ENCODE measurements at places on chromosomes 16 and 17. TPM values are rescaled to one million over a fixed set of nuclear protein-coding genes. Genes with fewer than 3 reads are reported as not detected.

- DNase-seq, result no peak
Measured at GRCh38 chr17:15917438-15918027, 27.4 kb upstream of the ADORA2B start.

DNA sequence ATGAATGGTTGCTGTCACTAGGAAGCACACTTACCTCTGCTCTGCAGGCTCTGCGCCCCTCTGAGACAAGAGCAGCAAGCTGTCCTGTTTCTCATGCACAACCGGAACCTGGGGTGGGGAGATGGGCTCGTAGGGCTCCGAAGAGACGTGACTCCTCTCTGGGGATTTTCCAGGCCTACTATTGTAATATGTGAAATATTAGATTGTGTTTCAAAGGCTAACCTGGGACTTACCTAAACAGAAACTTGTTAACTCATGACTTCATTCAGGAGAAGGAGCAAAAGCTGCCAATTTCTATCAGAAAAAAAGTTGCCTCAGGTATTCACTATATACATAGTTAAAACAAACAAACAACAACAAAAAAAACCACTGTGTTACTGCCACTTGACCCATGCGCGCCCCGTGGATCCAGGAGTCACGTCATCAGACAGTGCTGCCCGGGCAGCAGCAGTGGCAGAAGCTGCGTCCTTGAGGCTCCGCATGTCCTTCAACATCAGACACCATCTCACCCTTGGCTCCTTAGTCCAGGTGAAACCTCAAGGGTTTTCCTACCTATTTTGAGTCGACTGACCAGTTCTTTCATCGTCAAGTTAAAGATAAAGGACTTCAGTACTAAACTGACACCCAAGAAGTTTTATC is 49.3 kb downstream of the TTC19 start:
- no peak for DNase-seq

GRCh38 chr17:42517516-42517915 is 18.5 kb upstream of the NAGLU start:
- DNase-seq, result peak; percentile 92

DNA sequence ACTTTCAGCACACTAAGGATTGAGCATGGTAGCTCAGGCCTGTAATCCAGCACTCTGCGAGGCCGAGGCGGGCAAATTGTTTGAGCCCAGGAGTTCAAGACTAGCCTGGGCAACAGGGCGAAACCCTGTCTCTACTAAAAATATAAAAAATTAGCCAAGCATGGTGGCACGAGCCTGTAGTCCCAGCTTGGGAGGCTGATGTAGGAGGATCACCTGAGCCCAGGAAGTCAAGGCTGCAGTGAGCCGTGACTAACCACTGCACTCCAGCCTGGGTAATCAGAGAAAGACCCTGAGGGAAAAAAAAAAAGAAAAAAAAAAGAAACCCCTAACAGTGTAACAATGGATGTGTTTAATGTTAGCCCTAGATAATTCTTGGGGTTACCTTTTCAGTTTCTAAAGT is 24.0 kb downstream of the PARN start:
- no peak for DNase-seq

DNA sequence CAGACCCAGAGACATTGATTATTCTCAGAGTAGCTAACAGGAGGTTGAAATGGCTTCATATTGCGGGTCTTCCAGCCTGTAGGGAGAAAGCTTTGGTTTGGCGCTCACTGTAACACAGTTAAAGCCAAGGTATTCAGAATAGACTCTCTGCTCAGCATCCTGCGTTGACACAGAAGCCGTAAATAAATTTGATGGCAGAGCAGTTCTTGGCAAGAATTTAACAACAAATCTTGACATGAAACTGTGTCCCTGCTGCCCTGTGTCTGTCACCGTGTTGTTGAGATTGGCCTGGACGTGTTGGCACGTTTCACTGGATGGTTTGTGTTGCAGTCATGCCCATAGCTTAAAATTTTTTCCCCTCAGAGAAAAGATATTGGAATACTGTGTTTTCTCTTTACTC is 359.6 kb downstream of the SNX29 start:
- DNase-seq, result no peak

- no peak for DNase-seq
Measured at GRCh38 chr16:20866145-20866772, 33.9 kb downstream of the DCUN1D3 start.

Gene SCNN1B
- total RNA-seq, result 2.2 TPM

Gene EVI2B
- total RNA-seq, result 13.0 TPM
